IPS DF 19.7 (cell line): ENCODE measurements at places on chromosomes 7 and 10.

- DNase-seq, result no peak
These were observed 38.5 kb downstream of the CAMK2B start for GRCh38 chr7:44286618-44287487.

GRCh38 chr10:48466611-48467240 lies 138.1 kb downstream of the ARHGAP22 start:
- DNase-seq, result no peak

- no peak for DNase-seq
These were observed 13.8 kb downstream of the TCF7L2 start for GRCh38 chr10:112963835-112964234.

DNA sequence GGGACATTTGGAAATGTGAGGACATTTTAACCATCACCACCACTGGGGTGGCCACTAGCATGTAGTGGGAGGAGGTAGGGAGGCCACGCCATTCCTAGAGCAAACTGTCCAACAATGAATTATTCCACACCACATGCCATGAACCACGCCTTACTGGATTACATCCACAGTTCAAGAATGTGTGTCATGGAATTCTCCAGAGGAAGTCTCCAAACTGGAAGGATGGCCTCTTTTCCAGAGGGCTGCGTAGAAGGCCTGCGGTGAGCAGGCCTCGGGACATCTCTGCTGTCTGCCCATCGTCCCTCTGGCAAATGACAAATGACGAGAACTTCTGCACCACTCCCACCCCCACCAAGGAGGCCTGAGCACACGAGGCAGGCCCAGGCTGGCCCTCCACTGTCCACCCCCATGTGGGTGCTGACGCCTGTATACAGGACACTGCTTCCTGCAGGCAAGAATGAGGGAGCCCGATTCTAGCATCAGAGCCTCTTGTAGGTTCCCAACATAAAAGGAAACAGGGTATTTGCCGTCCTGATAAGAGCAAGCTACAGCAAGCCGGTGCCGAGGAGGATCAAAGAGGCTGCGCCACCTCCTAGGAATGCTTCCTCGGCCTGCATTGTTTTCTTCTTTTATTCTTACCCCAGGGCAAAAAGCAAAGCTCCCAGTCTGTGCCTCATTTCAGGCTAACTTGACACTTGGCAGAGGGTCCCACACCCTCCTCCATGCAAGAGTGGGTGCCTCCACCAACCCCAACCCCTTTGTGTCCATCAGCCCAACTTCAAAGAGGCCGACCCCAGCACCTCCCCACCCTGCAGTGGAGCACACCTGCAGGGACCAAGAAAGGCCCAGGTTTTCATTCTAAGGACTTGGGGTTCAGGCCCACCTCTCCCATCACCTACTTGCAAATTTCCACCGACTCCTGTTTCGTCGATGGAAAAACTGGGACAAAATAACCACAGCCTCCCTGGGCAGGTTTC lies 23.9 kb downstream of the TNS3 start:
- DNase-seq, result no peak

- no peak for DNase-seq
These were observed 10.1 kb upstream of the MET start for GRCh38 chr7:116661865-116662264.

DNA sequence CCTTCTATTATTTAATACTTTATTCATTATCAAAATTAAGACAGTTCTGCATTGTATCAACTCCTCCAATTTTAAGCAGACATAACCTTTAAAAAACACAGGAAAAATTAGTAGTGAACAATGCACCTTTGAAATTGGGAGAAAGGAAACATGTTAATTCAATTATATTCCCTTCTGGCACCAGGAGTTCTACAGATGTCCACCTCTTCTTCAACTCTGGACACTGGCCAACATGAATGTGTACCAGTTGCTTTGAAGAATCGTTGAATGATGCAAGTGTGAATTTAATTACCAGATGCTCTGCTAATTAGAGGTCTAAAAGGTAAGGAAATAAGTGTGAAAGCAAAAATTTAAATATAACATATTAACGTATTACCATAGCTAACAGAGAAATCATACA lies 206.7 kb upstream of the IGFBP3 start:
- DNase-seq, result no peak

DNA sequence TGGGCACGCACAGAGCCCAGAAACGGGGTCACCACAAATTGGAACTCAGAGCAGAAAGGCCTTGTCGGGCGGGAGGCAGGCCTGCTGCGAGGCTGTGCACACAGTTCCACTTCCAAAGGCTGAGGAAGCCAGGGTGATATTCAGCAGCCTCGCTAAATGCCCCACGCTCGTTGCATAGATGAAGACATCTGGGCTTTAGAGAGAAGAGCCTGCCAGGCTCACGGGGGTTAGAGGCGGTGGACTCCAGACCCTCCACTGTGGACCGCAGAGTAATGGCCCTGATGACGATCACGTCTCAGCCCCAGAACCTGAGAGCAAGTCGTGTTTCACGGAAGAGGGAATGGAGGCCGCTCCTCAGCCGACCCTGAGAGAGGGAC lies 104.2 kb downstream of the DNAJB6 start:
- DNase-seq, result no peak

GRCh38 chr7:69342154-69342884 lies 256.0 kb upstream of the AUTS2 start:
- DNase-seq, result no peak

DNA sequence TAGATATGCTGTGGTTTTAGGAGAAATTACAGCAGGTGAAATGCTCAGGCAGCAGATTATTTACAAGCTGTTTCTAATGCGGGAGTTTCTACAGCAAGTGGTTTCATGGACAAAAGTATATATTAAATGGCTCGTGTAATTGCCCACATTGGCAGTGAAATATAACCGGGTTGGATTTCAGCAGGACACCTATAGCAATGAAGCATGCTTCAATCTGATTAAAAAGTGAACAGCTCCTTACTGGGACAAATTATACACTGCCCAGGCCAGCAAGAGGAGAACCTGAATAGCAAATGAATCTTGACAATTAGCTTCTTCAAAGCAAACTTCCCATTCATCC lies 35.2 kb upstream of the LYZL1 start:
- no peak for DNase-seq

DNA sequence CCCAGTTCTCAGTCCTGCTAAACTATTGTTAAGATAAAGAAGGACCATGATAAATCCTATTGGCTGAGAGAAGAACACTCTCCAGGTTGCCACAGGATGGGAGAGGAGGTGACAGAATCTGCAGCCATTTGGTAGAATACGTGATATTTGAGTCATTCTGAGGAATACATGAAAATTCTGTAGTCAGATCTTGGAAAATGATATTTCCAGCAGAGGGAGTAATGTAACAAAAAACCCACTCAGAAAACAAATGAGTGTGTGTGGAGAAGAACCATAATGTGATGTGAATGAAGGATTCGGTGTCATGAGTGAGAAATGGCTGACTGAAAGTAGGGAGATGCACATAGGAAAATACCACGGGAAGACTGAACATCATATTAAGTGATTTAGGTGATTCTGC lies 128.5 kb upstream of the PFKP start:
- no peak for DNase-seq

DNA sequence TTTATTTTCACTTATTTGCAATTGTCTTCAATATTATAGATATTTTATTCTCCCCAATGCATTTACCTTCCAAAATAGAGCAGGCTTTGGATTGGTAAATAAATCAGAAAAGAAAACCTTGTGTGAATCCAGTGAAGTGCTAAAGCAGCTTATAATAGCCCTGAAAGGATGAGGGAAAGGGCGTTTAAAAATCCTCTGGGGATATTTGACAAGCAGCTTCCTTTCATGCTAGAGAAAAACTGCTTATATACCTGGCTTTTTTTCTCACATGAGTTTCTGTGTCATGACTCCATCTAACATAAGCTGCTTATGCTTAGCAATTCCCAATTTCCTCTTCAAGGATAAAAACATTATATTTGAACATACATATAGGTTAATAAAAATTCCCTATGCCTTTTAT lies 221.6 kb upstream of the SEMA3E start:
- no peak for DNase-seq

DNA sequence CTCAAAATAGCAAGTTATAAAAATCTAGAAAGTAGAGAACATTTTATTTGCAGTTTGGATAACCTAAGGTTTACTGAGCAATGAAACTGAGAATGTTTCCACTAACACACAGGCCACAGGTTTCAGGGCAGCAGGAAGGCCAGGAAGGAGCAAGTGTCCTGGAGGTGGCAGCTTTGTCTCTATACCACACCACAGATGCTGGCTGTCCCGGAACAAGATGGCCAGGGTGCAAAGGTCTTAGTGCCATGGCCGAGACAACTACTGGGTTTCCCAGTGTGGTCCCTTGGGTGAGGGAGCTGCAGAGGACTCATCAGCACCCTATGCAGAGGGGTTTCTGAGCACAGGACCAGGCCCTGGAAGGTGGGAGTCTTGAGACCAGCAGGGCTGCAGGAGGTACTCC lies 92.0 kb downstream of the CTBP2 start:
- DNase-seq, result no peak

DNA sequence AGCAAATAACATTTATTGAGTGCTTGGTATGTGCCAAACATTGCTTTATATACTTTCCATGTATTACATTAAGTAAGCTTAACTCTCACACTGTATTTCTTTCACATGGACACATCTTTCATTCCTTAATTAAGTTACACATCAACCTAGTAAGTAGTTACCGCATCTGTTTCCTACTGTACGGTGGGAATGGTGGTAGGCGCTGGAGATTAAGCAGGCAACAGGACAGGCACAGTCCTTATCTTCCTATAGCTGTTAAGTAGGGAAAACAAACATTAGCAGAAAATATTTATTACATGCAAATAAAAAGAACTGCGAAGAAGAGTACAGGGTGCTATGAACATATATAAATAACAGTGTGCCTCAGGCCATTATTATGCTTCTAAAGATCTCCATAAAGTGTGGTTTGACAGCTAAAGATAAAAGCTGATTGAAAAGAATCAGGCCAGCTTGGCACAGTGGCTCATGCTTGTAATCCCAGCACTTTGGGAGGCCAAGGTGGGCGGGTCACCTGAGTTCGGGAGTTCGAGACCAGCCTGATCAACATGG lies 105.0 kb downstream of the SUGCT start:
- DNase-seq, result no peak

DNA sequence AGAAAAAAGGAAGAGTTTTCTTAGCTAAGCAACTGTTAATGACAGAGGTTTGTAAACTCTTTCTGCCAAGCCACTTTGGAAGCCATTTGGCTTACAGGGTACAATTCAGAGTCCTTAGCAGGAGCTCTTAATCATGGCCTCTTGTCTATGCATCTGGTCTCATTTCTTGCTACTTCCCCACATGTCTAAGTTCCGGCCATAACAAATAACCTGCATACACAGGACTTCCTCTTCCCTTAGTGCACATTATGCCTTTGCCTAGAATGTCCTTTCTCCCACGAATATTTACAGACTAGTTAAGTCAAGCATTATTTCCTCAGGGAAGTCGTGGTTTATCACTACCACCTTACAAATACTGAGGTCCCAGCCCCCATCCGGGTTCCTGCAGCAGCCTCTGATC lies 8.6 kb upstream of the UPF2 start:
- DNase-seq, result no peak

GRCh38 chr10:46542567-46543465 lies 13.6 kb downstream of the GPRIN2 start:
- no peak for DNase-seq

DNA sequence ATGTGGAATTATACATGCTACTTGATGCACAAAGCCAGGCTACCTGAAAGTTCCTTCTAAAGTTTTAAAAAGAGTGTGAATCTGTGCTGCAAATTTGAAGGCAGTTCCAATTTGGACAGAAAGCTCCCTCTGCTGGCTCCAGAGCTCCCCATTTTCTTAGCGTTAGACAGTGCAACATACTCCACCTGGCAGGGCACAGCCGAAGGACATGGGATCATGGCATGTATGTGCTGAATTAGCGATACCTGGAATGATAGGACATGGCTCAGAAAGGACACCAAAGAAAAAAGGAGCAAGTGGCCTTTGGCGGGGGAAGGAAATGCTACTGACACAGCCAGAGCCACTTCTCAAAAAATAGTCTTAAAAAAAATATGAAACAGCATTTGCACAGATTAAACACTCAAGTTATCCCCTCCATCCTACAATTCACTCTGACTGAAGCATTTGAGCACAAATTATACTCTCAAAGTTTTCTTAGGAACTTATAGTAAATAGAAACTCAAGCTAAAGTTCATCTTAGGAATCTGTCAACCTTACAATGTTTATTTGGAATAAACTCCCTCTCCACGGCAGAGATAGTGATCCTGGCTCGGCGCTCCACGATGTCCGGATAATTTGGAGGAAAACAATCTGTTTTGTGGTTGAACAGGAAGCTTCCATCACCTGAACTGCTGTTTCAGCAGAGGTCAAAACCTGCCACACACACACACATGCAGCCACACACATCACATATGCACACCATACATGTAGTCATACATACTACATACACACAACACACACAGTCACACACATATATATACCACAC lies 80.0 kb downstream of the C7orf25 start:
- no peak for DNase-seq

- no peak for DNase-seq
These were observed 71.0 kb upstream of the ZNF479 start for GRCh38 chr7:57203161-57203791.

GRCh38 chr10:117400329-117400728 lies 25.1 kb upstream of the PDZD8 start:
- DNase-seq, result no peak

DNA sequence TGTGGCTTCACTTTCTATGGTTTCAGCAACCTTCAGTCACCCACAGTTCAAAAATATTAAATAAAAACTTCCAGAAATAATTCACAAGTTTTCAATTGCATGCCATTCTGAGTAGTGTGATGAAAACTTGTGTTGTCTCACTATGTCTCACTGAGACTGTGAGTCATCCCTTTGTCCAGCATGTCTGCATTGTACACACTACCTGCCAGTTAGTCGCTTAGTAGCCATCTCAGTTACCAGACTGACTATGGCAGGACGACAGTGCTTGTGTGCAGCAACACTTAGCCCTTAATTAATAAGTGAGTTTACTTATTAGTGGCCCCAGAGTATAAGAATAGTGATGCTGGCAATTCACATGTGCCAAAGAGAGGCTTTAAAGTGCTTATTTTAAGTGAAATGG lies 22.5 kb downstream of the CCDC186 start:
- DNase-seq, result no peak

- DNase-seq, result peak; percentile 40
These were observed 13.1 kb downstream of the LHFPL3 start for GRCh38 chr7:104341546-104341945.

DNA sequence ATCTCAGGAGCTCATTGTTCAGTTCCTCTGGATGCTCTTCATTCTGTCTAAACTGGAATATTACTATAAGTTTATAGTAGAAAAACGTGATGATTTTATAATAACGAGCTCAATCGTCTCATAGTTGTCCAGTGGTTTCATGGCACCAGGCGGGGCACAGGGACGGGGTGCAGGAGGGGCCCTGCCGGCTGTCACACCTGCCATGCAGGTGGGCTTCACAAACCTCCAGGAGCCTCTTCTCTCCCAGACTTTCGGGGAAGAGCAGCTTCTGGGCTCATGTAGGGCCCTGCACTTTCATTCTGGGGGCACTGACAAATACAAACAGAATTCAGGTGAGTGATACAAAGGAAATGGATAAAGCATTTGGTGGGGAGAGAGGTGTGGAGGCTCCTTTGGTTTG lies 146.9 kb upstream of the KLF6 start:
- DNase-seq, result no peak
